ENCODE measurements at places on chromosomes 1 and 21. TPM values are rescaled to one million over a fixed set of nuclear protein-coding genes. Genes with fewer than 3 reads are reported as not detected.

DNA sequence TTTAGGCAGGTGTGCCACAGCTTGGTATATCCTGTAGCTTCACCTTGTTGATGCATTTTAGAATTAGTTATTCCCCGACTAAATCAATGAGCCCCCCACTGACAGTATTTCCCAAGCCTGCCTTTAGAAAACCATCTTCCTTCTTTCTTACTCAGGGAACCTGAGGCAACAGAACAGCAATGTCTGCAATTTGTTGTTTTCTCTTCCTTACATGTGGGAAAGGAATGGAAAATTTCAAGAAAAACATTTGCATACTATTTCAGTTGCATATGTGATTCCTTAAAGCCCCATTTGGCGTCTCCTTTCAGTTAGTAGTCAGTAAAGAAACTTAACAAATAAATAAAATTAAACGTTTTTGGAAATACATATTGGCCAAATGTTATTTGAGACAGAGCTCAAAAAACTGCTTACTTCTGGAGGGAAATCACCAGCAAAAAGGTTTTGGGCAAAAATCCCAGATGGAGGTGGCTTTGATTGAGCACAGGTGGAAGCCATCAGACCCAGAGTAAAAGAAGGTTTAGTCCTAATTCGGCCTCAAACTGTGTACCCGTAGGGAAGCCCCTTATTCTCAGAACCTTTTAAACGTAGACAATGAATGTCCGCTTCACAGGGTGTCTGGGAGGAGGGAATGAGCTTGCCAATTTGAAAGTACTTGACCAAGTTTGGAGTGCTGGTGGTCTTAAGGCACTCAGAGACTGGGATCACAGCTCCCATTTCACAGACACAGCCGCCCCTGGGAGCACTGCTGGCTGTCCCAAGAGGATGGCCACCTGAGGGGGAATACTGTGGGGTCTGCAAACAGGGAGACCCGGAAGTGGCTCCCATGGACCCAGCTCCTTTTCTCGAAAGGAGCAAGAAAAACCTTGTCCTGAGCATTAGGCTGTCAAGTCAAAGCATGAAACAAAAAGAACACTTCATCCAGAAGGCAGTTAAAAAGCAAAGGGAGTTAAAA, 9.4 kb downstream of the LHX4 start:
- DNase-seq = no peak

GRCh38 chr1:156149374-156150332, 3.7 kb upstream of the SEMA4A start:
- DNase-seq = no peak

Gene ZFP69
- 19.2 TPM for total RNA-seq

GRCh38 chr1:201763455-201764140, 65.4 kb upstream of the IPO9 start:
- no peak for DNase-seq
